ENCODE measurements at places on chromosomes 4 and X.
A peak's percentile ranks its signal among the peaks of the same experiment; 100 is the strongest.

DNA sequence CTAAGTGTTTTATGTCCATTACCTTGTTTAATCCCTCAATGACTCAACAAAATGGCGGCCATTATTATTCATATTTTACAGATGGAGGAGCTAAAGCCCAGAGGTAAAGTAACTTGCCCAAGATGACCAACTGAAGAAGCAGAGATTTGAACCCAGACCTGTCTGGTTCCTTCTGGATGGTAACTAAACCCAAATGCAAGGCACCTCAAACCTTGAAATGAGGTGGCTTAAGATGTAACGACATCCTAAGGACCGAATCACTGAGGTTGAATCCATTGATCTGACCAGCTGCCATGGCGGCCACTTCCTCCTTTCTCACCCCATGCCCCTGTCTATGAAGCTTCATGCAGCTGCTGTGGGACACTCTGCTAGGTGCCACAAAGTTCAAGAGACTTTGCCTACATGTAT lies 932 bp downstream of the TLR10 start:
- DNase-seq = no peak

DNA sequence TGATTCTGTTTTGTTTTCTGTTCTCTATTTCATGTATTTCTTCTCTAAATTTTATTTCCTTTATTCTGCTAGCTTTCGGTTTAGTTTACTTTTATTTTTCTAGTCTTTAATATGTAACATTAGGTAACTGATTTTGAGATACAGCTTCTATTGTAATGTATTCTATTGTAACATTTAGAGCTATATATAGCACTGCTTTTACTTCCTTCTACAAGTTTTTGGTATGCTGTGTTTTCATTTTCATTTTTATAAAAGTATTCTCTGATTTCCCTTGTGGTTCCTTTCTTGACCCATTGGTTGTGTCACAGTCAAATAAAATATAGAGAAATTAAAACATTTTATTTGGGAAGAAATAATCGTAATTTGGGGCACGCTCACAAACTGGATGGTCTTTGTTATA lies 13.9 kb upstream of the CT47A1 start:
- DNase-seq = no peak

DNA sequence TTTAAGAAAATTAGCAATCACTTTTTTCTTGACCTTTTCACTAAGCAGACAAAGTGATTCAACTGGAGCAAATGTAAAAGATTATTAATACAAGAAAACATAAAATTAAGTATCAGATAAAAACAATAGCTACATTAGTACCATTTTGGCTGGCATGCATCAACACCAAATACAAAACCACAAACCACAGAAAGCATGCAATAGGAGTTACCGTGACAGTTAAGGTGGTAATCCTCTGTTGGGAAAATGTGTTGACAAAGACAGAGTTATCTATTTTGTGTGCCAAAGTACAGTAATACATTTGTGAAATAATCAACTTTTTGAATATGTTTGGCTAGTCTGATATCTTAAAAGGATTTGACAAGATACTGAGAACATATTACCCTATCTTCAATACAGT lies 89.8 kb upstream of the ETNPPL start:
- no peak for DNase-seq

DNA sequence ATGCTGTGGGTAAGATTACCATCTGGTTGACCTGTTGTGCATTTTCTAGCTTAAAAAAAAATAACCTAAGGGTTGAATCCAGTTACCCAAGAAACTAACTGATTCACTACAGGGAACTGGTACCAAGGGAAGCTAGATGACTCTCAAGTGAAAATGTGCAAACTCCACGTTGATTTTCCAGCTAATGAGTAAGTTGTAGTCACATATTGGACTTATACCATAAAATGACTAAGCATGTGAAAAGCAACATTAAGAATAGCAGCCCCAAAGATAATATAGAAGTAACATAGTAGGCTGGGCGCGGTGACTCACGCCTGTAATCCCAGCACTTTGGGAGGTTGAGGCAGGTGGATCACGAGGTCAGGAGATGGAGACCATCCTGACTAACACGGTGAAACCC lies 270.9 kb downstream of the SPRY1 start:
- DNase-seq = peak; percentile 61

GRCh38 chr4:15410750-15411149 lies 17.1 kb upstream of the C1QTNF7 start:
- DNase-seq = no peak

DNA sequence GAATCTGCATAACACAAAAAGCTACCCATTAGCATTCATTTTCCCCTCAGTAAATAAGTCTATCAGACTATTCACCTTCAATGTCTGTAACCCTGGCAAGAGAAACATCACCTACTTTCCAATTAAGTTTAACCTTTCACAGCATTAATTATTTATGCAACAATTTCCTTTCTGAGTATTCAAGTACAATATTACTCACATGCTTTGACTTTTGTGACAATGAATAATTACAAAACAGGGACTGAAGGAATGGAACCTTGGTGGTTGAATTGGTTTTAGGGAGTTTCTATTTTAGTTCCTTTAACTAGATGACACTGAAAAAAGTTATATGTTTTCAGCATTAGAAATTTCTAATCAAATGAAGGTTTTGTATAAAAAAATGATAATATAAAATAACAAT lies 932.3 kb upstream of the EPHA5 start:
- DNase-seq = no peak

DNA sequence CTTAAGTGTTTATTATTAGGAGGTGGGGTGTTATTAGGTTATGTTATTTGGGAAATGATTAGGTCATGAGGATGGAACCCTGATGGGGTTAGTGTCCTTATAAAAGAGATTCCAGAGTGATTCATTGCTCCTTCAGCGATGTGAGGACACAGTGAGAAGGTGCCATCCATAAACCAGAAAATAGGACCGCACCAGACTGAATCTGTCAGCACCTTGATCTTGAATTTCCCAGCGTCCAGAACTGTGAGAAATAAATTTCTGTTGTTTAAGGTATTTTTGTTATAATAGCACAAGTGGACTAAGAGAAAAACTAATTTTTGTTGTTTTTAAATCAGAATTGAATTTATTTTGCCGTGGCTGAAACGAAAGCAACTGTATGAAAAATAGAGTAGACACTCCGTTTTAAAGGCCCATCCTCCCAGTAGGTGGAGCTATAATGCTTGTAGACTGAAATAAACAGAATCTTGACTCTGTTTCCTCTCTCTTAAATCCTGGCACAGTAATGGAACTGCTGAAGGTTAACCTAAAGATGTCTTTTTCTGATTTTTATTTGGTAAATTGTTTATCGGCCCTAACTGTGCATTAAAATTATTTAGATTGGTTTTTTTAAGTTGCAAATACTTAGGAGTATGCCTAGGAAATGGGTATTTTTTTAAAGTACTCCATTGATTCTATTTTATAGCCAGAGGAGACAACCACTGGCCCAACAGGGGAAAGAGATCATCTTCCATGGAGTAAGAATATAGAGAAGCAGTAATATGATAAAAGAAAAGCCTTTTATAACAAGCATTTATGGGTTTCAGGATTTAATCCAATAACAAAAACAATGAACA lies 133.2 kb upstream of the ADAMTS3 start:
- DNase-seq = peak; percentile 42

GRCh38 chr4:182144626-182145333 lies 98.4 kb upstream of the TENM3 start:
- peak; percentile 31 for DNase-seq

- DNase-seq = no peak
These were observed 61.9 kb upstream of the TAB3 start for GRCh38 chrX:30951003-30951402.

DNA sequence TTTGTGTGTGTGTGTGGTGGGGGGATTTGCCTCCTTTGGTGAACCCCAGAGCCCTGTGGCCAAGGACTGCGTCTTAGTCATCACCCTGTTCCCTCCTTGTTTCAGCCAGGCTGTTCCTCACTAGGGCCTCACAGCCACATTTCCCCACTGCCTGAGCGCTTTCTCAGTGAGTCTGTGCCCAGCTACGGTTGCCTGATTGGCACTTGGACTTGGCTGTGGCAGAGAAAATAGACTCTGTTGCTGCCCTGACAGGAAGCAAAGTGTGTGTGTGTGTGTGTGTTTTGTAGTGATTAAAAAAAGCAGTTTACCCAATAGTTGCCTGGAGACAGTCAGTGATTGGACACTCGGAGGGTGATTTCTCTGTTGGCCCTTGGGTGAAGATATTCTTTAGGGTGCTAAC lies 113.0 kb downstream of the UCHL1 start:
- DNase-seq = no peak

DNA sequence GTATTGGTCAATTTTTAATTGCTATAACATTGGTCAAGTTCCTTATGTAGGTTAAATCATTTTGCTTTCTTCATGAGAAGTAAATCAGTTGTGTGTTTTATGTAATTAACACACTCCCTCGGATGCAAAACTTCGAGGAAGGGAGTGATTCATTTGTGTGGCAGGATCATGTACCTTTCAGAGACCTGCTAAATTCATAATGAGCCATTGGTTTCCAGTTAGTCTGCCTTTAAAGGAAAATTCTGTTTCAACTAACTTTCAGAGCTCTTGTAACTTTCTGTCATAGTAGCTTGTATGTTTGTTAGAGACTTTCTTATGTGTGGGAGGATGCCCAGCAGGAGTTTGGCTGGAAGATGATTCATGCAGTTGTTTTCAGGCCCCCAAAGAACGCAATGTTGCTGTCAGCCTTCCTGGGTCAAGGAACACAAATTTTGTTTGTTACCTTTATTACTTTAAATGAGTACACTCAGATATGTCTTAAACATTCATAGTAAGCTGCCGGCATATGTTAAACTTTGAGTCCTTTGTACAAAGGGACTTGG lies 72.1 kb downstream of the GPR101 start:
- no peak for DNase-seq

DNA sequence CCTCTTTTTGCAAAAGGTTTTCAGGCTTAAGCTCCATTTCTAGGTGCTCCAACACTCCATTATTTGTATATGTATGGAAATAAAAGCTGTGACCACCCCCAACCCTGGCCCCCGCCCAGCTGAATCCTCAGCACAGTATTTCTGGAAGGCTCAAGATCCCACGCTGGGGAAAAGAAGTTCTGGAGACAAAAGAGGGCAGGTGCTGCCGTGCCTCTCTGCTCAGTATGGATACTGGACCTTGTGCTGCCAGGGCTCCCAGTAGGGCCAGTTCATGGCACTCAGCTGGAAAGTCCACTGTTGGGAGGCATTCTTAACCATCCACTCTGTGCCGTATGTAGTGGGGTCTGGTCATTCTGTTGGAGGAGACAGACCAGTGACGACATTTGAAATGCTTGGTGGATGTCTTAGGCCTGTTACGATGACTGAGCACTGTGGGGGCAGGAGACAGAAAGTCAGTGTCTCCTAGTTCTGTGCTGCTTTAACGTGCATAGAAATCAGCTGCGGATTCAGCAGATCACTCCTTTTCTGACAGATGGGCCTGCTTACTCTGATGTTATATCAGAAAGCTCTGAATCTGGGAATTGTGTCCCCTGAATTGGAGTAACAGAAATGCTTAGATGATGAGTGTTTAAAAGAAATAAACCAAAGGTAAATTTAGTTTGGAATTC lies 48.4 kb upstream of the MSANTD1 start:
- no peak for DNase-seq

DNA sequence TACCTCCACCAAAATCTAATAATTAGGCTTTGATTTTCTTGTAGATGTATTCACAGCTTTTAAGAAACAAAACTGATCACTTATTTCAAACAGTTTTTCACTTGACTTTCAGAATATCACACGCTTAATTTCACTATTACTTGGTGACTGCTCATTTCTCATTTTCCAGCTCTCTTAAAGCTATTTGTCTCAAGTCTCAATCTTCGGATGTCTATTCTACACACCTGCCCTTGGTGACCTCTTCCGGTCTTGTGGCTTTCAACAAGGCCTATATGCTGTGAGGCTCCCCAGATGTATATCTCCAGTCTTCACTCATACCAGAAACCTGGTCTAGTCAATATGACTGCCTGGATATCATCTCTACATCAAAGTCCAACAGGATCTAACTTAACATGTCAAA lies 34.9 kb upstream of the ANXA10 start:
- no peak for DNase-seq

DNA sequence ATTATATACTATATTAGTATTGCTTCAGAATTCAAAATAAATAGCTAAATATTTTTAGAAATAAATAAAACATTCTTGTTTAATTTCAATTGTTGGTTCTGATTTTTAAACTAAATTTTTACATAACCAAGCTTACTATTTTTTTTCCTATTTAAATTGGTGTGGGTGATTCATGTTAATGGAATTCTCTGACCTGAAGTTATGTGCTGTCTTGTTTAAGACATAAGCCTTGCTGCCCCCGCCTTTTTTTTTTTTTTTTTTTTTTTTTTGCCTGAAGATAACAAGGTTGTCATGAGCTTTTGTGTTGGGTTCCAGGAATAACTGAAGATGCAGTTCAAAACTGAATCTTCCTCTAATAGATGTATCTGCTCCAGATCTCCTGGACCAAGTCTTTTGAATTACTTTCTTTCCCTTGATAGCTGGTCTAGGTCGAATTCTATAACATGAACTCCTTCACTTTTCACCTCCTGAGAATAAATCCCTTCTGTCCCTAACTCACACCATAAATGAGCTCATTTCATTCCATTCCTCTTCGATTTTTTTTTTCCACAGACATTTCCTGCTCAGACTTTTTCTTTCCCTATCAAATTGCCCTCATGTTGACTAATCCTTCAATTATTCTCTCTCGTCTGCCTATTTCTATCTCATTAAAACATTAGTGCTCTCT lies 261.5 kb upstream of the FTHL17 start:
- peak; percentile 83 for DNase-seq

GRCh38 chr4:98673288-98673644 lies 14.9 kb upstream of the TSPAN5 start:
- no peak for DNase-seq

DNA sequence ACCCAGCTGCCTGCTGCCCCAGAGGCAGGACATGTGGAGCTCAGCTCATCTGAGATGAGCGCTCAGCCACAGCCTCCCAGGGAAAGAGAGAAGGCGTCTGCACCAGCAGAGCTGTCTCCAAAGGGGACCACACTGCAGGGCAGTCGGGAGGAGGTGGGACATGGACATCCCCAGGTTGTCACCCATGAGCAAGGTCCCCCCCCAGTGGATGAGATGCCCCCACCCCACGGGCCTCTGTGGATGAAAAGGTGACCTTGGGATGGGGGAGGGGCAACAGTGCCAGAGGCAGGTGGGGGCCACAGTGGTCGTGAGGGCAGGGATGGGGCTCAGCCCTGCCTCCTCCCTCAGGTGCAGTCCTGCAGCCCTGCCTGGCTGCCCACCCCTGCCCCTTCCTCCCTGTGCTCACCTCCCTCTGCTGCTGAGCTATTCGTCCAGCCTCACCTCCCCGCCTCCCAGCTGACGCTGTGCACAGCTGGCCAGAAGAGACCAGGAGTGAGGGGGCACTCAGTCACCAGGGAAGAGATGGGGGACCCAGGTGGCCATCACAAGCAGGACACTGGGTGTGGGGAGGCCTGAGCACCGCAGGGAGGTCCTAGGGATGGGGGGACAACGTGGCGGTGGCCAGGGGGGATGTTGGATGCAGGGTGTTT lies 9.3 kb downstream of the NKX1-1 start:
- DNase-seq = no peak

- no peak for DNase-seq
These were observed 39.7 kb upstream of the UGT2B17 start for GRCh38 chr4:68615699-68616422.

DNA sequence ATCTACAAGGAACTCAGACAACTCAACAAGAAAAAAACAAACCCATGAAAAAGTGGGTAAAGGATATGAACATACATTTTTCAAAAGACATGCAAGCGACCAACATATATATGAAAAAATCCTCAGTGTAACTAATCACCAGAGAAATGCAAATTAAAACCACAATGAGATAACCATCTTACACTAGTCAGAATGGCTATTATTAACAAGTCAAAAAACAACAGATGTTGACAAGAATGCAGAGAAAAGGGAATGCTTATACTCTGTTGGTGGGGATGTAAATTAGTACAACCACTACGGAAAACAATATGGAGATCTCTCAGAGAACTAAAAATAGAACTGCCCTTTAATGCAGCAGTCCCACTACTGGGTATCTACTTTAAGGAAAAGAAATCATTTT lies 12.1 kb downstream of the NIPAL1 start:
- no peak for DNase-seq

All from fibroblast of skin of abdomen (primary cell).